ENCODE measurements at places on chromosomes 1 and 21.

DNA sequence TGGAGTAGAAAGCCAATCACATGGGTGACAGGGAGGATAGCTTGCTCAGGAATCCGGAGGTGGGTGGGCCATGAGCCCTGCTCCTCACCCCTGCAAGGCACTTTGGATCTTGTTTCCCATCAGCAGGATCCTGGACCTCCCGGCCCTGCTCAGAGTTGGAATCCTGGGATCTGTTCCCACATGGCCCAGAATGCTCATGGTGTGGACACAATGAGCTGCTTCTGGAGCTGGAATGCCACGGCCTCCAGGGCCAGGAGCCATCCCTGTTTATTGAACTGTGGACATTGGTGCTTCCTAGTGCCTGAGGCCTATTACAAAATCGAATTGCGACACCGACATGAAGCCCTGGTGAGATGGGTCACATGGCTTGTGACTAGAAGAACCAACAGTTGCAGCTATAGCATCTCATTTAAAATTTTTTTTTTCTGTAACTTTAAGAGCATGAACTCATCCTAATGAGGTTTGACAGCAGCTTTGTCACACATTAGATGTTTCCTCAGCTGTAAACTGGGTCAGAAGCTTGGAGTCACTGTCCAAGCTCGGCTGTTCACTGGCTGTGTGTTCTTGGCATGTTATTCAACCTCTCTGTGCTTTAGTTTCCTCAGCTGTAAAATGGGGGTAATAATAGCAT, 40.4 kb upstream of the GOLT1A start:
- DNase-seq: no peak

DNA sequence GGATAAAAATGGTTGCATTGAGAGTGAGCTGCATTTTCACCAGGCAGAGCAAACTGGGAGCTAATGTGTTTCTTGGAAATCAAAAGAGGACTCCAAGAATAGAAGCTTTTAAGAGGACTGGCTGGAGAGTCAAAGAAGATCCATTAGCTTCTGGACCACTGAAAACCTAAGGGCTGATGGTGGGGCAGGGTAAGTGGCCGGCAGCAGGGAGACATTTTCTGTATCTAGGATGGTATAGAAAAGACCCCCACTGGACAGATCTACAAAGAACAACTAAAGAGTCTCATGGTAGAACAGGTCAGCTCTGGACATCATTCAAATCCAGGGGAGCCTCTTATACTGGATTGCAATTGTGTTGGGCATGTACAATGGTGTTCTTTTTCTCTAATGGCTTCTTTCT, 262.3 kb downstream of the PTGER3 start:
- no peak for DNase-seq

DNA sequence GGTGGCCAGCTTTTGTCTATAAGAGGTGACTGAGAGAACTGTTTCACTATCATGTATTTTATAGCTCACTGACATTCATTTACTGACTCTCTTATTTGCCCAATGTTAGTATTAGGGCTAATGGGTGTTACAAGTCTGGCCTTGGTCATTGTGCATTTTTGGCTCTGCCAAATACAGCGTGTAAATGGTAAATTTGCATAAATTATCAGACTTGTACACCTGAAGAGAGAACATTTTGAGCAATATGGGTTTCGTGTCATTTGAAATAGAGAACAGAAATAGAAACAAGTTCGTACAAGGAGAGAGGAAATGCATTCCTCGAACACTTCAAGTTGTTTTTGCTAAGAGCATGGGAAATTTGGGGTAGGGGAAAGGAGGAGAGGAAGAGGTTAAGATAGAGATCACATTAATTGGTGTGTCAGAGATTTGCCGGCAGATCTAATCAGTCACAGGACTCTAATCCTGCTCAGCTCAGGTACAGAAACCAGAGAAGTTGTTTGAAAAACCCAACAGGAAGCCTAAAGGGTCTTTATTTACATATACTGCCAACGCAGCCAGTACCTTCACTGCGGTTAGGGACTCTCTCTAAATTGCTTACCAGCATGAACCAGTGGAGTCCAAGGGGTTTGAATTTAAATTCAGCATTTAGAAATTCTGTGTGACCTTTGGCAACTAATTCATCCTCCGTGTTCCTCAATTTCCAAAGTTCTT, 261.5 kb downstream of the GPATCH2 start:
- no peak for DNase-seq

GRCh38 chr1:171969813-171970212, 128.5 kb downstream of the DNM3 start:
- no peak for DNase-seq

DNA sequence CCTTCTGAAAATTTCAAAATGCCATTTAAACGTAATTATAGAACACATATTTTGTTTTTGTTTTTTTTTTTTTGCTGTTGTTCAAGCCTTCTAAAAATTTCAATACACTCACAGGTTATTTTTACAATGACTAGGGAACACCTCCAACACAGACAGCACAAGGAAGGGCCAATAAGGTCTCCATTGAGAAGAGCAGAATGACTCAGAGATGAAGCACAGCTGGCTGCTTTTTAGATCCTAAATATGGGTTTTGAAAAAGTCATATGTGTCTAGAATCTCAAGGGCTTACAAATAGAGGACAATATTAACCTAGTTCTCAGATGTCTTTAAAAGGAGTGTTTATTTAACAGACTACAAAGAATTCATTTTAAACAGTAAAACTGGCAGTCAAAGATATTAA, 104.6 kb downstream of the NEGR1 start:
- DNase-seq: no peak

DNA sequence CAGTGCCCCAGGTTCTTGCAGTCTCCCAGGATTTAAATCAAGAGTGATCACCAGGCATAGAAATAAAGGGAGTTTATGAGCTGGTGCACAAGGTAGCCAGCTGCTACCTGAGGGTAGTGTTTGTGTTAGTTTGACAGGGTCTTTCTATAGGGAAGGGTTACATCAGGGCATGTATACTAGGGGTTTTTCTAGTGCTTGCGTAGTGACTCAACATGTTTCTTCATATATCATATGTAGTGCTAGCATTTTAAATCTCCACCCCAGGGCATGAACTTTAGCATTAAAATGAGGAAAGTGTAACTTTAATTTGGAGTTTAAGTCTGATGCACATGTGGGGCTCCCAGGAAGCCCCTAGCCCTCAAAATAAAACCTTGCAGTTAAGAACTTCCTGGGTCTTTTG, 86.5 kb upstream of the TNR start:
- DNase-seq: no peak

- no peak for DNase-seq
These were observed 107.2 kb downstream of the PRDM2 start for GRCh38 chr1:13807209-13807608.

DNA sequence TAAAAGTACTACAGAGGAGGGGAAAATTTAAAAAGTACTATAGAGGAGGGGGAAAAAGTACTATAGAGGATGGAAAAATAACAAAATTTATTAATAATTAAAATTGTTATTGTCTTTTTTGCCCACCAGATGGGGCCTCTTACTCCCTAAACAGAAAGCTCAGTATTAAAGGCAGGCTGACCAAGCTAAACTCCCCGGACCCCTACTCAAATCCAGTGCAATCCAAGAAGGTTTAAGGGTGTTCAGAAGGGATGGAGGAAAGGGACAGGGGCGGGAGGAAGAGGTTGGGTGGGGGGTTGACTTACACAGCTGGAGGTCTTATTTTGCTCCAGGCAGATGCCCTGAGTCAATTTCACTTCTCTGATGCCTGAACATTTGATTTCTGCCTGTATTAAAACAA, 13.7 kb downstream of the CD34 start:
- peak; percentile 11 for DNase-seq

DNA sequence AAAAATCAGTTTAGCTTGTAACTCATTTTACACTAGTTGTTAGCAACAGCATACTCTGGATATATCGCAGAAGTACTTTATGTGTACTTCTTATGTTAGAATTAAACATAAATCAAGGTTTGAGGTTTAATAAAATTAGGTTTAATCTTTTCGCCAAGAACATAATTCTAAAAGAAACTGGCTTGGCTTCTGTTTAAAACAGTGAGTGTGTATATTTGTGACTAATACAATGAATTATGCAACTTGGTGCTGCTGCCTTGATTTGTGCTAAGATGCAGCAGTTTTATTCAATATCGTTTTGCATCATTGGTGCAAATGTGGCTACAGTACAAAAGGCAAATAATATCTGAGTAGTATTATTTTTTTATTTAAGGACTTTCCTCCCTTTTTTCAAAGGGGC, 44.8 kb downstream of the USP25 start:
- no peak for DNase-seq

- no peak for DNase-seq
These were observed 2.1 kb downstream of the NIPAL3 start for GRCh38 chr1:24417681-24418080.

DNA sequence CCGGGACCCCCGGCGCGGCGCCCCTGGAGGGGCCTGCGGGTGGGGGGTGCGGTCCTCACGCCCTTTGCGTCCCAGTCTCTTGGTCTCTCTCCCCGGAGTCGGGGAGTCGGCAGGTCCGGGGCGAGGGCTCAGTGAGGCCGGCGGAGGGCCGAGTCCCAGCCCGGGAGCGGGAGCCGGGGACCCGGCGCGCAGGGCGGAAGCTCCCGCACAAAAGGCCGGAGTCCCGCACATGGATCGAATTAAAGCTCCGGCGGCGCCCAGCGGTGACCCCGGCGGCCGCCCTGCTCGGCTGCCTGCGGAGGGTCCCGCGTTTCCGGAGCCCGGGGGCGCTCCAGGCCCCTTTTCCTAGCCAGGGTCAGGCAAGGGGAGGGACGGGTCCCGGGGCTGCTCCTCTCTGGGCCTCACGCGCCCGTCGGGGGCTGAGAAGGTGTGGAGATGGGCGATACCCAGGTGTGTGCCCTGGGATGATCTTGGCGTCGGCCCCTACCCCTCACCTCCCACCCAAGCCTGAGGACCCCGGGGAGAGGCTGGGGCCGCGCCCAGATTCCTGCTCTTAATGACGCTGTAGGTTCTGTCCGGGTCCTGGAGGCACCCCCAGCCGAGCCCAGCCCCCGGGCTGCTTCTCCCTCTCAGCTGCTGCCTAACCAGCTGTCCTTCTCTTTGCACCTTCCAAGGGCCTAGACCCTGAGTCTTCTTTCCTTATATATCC, 512 bp downstream of the FBLIM1 start:
- DNase-seq: no peak

- DNase-seq: no peak
These were observed 14.9 kb downstream of the MAPKAPK2 start for GRCh38 chr1:206699626-206700025.

DNA sequence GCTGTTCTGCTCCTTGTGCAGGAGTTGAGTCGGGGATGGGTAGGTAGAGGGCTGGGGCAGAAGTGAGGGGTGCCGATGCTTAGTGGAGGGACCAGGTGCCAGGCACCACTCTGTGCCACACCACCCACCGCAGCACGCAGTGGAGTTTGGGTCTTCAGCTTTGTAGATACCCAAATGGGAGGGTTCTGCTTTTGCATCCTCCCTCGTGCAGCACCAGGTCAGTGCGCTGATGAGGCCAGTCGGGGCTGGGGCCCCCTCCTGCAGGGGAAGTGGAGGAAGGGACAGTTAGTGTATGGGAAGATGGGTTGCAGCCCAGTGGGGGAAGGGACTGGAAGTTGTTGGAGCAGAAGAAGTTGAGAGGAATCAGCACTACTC, 244.0 kb downstream of the RHOU start:
- no peak for DNase-seq

DNA sequence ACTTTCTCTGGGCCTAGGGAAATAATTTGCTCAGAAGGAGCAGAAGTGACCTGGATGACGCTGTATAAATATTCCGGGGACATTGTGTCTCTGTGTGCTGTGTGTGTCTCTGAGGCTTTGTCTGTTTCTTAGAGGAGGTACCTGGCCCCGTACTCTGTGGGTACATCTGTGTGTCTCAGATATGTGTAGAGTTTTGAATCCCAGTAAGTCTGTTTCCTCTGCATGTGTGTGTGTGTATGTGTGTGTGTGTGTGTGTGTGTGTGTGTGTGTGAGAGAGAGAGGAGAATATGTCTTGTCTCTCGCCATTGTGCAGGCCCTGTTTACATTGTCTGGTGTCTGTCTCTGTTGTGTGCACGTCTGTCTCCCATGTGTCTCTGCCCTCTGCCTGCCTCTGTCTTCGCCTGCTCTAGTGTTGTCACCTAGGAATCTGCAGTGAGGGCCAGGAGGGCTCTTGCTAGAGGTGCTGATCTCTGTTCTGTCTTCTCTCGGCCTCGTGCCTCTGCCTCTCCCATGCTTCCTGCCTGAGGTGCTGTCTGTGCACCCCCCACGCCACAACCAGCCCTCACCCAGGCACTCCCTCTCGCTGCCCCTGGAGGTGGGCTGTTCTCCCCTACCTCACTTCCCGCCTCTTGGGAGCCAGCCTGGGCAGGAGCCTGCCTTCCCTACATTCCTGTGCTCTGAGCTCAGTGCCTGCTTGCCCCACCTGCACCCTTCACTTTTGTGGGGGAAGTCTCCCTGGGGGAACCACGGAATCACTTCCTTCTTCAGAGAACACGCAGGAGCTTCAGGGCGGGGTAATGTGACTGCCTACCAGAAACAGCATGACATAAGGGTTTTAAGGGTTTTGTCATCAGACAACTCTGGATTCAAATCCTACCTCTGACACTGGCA, 5.9 kb downstream of the MAP7D1 start:
- no peak for DNase-seq

DNA sequence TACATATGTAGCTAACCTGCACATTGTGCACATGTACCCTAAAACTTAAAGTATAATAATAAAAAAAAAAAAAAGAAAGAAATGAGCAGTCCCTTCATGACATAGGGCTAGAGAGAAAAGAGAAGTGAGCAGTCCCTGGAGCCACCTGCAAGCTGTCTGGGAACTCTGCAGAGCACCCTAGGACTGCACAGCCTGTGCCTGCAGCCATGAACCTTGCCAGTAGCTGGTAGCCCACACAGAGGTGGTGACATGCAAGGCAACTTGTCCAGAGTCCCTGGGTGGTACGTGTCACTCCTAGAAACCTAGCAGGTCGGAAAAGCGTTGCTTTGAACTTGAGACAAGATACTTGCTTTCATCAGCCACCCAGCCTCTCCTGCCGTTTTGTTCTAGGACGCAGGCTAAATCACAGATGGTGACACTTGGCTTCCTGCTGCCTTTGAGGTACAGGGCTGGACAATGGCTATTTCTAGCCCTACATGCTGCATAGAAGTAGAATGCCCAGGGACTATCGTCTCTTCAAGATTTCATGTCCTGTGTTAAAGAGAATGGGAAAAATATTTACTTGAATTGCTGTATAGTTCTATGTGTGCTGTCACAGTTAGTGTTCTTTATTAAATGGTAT, 260.9 kb downstream of the LTN1 start:
- DNase-seq: no peak

DNA sequence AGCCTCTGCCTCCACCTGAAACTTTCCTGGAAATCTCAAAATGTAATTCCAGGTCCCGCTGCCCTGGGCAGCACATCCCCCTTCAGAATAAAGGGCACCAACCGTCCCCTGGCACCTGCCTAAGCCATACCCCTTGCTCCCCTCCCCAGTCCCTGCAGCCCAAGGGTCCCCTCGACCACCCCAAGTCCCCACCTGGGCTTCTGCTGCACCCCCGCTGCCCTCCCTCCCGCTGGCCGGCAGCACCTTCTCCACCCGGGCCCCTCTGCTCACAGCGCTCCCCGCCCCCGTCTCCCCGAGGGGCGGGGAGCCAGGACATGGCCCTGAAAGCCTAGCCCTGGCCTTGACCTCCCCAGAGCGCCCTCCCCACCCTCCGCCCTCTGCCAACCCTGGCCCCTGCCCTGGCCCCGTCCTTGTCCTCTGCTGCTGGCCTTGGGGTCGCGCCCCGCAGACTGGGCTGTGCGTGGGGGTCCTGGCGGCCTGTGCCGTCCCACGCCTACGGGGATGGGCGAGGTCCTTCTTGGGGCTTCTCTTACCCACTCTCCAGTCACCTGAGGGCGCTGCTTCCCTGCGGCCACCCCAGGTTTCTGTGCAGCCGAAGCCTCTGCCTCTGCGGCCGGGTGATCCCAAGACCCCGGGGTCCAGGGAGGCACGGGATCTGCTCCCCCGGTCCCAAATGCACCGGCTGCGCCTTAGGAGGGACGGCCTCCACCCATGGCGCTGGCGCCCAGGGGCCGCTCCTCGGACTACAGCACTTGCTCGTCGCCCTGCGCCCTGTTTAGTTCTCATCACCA, 41.7 kb downstream of the WDR4 start:
- no peak for DNase-seq

Measured in NCI-H1105 (cell line).